NCI-H2029 treated with DMSO at 0.1 percent for 48 hours (cell line): ENCODE measurements at places on chromosomes 13 and 19.

- no peak for DNase-seq
Measured at GRCh38 chr13:114283576-114283975, 2.2 kb downstream of the UPF3A start.

GRCh38 chr19:18414504-18415177, 4.6 kb upstream of the SSBP4 start:
- no peak for DNase-seq

GRCh38 chr19:3066482-3067049, 4.3 kb upstream of the TLE5 start:
- DNase-seq = no peak

GRCh38 chr13:55728247-55728646, 1412.5 kb upstream of the PRR20A start:
- no peak for DNase-seq

DNA sequence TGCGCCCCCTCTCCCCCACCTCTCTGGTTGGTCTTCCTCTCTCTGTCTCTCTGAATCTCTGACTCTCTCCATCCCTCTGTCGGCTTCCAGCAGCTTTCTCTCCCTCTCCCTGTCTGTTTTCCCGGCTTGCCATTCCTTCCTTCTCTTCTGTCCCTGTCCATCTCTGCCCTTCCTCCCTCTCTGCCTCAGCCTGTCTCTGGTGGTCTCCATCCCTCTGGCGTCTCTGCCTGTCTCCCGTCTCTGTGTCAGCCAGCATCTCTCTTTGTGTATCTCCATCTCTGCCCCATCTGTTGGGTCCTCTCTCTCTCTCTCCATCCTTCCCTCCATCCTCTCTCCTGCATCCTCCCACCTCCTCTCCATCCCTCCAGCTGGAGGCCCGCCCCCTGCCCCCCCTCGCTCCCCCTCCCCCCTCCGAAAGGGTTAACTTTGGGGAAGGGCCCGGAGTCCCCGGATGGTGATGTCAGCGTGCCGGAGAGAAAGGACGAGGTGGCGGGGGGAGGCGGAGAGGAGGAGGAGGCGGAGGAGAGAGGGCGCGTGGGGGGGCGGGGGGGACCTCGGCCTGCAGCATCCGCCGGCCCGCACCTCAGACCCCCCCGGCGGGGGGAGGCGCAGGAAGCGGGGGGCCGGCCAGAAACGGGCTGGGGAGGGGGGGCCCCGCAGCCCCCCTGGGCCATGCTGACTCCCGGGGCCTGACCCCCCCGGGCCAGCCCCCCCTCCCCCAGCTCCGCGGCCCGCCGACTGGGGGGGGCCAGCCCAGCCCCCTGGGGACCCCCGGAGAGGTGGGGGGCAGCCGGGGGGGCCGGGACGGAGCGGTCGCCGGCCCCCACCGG, at the start of gene BRSK1:
BRSK1 (plus strand) TSS at position 450 of the 830 bp plus-strand sequence. CDS start 446 bp downstream, outside the sequence.
- no peak for DNase-seq

DNA sequence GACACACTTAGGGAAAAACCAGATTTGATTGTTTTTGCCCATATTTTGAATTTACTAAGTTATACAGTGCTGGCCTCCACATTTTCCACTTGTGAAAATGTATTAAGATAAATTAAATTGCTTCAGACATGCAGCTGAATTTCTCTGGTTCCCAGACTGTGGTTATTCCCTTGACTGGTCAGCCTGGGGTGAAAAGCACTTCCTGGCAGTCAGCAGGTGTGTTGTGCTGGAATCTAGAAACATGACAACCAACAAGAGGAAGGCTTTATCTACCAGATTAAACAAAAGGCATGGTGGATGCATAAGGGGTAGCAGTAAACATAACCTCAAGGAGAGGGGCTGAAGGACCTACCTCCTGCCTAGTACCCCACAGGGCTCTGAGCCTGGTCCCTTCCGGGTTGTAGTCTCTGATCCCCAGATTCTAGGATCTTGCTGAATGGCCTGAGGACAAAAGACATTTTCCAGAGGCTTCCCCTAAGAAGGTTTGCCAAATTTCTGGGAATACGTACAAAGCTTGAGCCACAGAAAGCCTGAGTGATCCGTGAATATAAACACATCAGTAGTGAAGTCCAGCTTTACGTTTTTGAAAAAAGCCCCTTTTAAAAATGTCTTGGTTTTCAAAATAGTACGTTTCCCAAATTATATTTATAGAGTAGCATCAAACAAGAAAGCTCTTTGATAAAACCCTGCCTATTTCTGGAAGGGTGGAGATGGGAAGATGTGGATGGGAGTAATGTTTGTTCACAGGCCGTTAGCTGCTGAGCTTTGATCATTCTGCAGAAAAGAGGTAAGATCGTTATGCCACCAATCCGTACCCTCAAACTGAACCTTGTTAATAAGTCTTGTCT, 133.4 kb downstream of the LACC1 start:
- no peak for DNase-seq

DNA sequence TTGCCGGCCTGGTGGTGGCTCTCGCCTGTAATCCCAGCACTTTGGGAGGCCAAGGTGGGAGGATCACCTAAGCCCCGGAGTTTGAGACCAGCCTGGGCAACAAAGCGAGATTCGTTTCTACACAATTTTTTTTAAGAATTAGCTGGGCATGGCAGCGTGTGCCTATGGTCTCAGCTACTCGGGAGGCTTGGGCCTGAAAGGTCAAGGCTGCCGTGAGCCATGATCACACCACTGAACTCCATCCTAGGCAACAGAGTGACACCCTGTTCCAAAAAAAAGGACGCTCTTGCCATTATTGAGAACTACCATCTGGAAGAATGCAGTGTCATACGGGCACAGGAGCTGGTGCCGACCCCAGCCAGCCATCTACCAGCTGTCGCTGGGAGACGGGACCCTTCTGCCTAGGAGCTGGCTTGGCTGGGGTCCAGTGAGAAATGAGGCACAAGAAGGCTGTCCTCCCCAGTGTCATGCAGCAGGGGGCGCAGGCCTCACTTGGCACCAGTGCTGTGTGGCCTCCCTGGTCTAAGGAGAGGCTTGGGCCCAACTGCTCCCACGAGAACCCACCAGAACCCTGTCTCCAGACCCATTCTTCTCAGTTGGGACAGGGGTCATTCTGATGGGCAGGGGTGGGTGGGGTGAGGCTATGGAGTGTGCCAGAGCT, 12.2 kb upstream of the RELB start:
- DNase-seq = no peak

DNA sequence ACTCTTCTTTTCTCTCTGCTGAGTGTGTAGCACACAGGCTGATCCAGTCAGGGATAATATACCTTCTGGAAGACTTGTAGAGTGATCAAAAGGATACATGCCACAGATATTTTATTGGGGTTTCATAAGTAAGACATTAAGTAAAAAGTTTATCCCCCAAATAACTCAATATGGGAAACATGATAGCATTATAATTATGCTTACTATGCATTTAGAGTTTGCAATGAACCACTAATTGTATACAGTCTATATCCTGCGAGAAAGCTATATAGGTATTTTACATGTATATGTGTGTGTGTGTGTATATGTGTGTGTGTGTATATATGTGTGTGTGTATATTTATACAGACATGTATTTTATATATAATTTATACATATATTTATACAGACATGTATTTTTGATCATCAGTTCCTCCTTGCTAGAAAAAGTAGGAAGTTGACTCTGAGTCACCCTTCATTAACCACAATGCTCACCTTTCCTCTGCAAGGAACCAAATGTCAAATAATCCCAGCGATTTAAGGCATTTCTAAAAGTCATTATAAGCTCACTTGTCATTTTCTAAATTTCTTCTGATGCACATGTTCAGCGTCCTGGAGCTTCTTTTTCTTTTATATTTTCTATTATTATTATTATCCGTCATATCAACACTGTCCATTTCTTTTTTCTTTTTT, 312.5 kb upstream of the OBI1 start:
- DNase-seq = no peak

DNA sequence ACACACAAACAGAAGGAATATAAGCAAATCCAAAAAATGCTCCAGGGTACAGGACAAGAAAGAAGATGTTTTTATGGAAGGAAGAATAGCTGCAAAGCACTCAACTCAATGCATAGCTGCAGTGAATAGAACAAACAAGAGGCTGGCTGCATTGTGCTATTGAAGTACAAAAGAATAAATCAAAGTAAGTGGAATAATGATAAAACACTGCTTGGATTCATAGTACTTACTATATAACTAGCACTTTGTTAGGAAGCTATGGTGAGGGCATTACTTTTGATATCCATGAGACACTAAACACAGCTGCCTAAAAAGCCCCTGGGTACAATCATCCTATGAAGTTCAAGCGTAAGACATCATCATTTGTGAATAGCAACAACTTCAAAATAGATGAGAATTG, 350.1 kb downstream of the PCDH9 start:
- no peak for DNase-seq

GRCh38 chr13:109785141-109785891, 1.1 kb downstream of the IRS2 start:
- no peak for DNase-seq

DNA sequence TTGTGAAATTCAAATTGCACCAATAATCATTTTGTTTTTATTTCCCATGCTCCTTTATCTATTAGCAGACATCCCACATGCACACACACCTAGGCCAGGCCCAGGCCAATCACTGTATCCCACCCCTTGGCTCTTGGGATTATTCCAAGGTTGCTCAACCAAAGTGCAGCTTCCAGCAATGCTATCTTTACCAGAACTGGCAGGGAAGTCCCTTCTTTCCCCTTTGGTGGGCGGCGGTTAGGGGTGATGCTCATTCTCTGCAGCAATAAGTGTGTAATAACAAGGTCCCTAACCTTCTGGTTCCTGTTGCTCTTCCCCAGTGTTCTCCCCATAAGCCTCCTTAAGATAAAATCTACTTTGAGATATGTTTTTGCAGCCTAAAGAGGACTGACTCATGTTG, 18.3 kb upstream of the KCTD12 start:
- DNase-seq = no peak

GRCh38 chr19:32404933-32405430, 588 bp upstream of the DPY19L3 start:
- DNase-seq = no peak

GRCh38 chr13:112750570-112750969, 60.7 kb downstream of the ATP11A start:
- no peak for DNase-seq

DNA sequence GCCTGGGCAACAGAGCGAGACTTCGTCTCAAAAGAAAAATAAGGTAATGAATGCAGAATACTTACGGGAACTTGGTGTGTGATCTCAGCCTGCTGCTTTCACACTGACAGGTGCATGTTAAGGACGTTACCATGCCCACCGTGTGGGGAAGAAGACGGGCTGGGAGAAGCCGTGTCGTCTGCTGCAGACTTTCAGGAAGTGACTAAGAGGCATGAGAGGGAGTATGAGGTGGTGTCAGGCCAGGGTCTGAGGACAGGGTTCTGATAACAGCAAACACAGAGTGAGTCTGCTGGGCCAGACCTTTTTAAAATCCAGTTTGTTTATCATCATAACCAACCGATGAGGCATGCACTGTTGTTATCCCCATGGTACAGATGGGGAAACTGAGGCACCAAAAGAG, 13.6 kb upstream of the GALP start:
- no peak for DNase-seq

DNA sequence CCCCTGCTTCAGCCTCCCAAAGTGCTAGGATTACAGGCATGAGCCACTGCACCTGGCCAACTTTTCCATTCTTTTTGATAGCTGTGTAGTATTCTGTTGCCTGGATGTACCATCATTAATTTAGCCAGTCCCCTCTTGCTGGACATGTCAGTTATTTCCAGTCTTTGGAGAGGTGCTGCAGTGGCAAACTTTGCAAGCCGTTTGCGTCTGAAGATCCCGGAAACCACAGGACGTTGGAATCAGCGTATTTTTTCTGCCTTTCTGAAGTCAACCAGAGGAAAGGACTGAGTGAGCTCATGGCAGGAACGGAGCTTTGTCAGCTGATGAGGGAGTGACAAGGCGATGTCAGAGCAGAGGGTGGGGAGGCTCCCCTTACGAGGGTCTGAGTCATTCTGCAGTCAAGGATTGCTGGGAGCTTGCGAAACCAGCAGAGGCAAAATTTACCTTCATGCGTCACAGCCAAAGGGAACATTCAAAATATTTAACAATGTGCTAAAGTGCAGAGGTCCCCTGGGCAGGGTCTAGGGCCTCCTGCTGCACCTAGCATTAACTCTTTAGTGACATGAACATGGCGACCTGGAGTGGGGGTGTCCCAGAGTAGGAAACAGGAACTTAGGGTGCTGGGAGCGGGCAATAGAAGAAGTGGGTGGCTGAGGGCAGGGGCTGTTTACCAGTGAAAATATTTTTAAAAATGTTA, 5.6 kb downstream of the C5AR1 start:
- no peak for DNase-seq

GRCh38 chr19:46890423-46891170, 29.8 kb downstream of the ARHGAP35 start:
- DNase-seq = no peak

DNA sequence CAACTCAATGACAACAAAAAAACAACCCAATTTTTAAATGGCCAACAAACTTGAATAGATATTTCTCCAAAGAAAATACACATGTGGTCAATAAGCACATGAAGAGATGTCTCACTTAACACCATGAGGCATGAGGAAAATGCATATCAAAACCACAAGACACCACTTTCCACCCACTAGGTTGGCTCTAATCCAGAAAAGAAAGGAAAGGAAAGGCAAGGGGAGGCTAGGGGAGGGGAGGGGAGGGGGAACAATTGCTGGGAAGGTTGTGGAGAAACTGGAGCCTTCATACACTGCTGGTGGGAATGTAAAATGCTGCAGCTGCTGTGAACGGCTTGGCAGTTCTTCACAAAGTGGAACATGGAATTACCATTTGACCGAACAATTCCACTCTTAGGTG, 854.3 kb downstream of the UQCRFS1 start:
- peak; percentile 91 for DNase-seq

GRCh38 chr13:112055036-112055914, 11.7 kb upstream of the SOX1 start:
- DNase-seq = no peak

GRCh38 chr13:73948848-73949529, 185.2 kb downstream of the KLF12 start:
- no peak for DNase-seq

DNA sequence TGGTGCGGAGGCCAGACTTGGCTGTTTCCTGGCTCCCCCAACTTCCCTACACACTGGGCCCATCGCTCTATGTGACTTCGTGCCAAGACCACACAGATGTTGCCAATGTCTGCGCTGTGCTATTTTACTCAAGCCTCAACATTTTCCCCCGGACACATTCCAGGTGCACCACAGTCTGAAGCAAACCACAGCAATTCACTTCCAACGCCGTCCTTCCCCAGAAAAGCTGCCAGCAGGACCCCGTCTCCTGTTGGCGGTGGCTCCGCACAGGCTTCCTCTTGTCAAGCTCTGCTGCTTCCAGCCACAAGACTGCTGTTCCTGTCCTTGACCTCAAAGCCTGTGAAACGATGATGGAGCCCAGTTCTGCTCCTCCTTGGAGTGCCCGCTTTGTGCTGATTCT, 100.7 kb downstream of the CRYL1 start:
- DNase-seq = no peak

DNA sequence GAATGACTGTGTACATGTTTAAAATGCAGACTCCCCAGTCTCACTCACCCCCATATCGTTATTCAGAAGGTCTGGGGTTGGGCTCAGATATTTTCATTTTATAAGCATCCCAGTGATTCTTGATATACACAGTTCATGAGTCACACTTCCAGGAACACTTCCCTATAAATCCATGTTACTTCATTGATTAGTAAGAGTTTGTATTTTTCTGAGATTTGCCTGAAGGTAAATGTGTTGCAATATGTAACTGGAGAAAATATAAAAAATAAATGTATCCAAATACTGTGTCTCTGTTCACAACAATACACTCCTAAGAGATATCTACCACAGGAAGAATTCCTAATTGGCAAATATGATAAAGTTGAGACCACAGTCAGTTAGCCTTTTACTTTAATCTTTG, 6.6 kb upstream of the PDX1 start:
- no peak for DNase-seq

- DNase-seq = no peak
Measured at GRCh38 chr19:41323023-41323422, 13.1 kb downstream of the CCDC97 start.
